Activated CD4-positive, alpha-beta T cell treated with anti-CD3 and anti-CD28 coated beads, Interleukin-2, amount 10 ng/mL, durations not matched to agents 7 days and 5 days (primary cell): ENCODE measurements at places on chromosomes 5 and 9. TPM values are rescaled to one million over a fixed set of nuclear protein-coding genes. Genes with fewer than 3 reads are reported as not detected.

GRCh38 chr5:179533907-179534306 is 16.4 kb upstream of the RUFY1 start:
- no peak for DNase-seq
- peaks cover 4% of the 10 kb centered on the region for H3K36me3 ChIP-seq
- peak overlapping the region; percentile 66 for H3K4me3 ChIP-seq
- H3K27me3 ChIP-seq, result peaks cover 5% of the 10 kb centered on the region
- H3K27ac ChIP-seq, result peak overlapping the region; percentile 84

DNA sequence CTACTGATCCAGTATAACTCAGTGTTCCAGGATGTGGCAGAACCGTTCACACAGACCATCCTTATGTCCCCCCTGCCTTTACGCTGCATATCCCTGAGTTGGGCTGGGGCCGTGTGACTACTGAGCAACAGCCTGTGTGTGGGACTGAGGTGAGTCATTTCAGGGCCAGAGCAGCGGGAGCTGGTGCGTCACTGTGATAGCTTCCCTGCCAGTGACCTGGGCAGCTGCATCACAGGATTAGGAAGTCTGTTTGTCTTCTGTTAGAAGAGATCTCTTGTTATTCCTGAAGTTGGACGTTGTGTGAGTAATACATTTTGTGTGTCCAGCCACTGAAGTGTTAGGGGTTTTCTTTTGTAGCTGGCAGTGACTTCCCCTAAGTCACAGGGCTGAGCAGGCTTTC is 35.6 kb downstream of the TPPP start:
- no peaks in the 10 kb centered on the region for H3K27me3 ChIP-seq
- no peak overlapping the region for H3K27ac ChIP-seq
- DNase-seq, result no peak
- H3K4me1 ChIP-seq, result no peaks in the 10 kb centered on the region
- H3K4me3 ChIP-seq, result no peak overlapping the region

The CD180 gene
- total RNA-seq, result 0.17 TPM

- no peaks in the 10 kb centered on the region for H3K4me1 ChIP-seq
- no peak overlapping the region for H3K27ac ChIP-seq
- no peak for DNase-seq
- no peaks in the 10 kb centered on the region for H3K27me3 ChIP-seq
- no peak overlapping the region for H3K4me3 ChIP-seq
These were observed 23.9 kb upstream of the KDM4C start for GRCh38 chr9:6733831-6734230.

The PRDM9 gene
- not detected for total RNA-seq

- no peak overlapping the region for H3K27ac ChIP-seq
- H3K27me3 ChIP-seq, result no peaks in the 10 kb centered on the region
- no peak for DNase-seq
- H3K36me3 ChIP-seq, result peaks cover 72% of the 10 kb centered on the region
- H3K4me3 ChIP-seq, result no peak overlapping the region
These were observed 29.0 kb downstream of the IRF1 start for GRCh38 chr5:132461569-132462070.

DNA sequence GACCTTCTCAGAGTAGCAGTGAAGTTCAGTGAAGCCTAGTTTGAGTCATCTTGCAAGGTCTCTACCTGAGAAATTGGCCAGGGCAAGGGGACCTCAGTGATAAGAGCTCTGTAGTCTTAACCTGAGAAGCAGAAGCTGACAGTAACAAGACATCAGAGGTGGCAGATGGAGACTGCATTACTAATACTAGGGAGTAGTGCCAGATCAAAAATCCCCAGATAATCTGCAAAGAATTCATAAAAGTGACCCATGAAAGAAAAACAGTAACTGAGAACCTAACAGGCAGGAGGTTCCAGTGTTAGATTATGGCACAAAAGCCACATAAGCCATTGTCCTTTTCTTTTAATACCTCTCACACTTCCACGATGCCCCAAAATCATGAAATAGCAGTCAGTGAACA is 175.5 kb downstream of the MUSK start:
- no peak overlapping the region for H3K27ac ChIP-seq
- H3K4me3 ChIP-seq, result no peak overlapping the region
- DNase-seq, result no peak
- H3K36me3 ChIP-seq, result no peaks in the 10 kb centered on the region
- no peaks in the 10 kb centered on the region for H3K4me1 ChIP-seq

The FBP2 gene
- total RNA-seq, result not detected

GRCh38 chr5:64210866-64211265 is 45.2 kb downstream of the RNF180 start:
- DNase-seq, result no peak
- H3K36me3 ChIP-seq, result no peaks in the 10 kb centered on the region
- no peaks in the 10 kb centered on the region for H3K27me3 ChIP-seq
- no peak overlapping the region for H3K4me3 ChIP-seq
- no peak overlapping the region for H3K27ac ChIP-seq

DNA sequence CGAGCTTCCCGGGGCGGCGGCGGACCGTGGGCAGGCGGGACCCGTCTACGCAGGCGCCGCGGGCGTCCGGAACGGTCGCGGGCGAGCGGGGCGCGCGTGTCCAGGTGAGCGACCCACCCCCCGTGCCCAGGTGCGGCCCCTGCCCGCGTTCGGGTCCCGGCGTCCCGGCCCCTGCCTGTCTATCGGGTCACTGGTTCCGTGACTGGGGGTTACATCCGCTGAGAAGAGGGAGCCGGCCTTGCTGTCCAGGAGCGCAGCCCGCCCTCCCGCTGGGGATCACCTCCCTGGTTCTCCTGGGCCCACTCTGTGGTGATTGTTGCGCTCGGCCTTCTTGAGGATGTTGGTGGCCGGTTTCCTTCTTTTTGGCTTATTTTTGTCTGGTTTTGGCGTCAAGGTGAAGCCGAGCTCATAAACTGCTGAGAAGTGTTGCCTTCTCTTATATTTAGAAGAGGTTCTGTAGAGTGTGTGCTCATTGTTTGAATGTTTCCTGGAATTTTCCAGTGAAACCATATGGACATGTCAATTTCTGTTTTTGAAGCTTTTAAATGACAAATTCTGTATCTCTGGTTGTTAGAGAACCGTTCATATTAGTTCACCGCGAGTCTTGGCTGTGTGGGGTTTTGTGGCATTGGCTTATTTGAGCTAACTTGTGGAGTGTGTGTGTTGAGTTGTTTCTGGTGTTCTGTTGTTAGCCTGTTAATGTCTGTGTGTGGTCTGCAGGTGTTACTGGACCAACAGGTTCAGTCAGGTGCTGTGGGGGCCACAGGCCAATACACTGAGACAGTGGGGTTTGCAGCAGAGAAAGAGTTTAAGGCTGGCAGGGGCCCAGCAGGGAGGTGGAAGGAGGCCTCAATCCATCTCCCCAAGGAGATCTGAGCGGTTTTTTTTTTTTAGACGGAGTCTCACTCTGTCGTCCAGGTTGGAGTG is 621 bp downstream of the CEP72 start:
- H3K27me3 ChIP-seq, result no peaks in the 10 kb centered on the region
- H3K4me3 ChIP-seq, result peak overlapping the region; percentile 90
- peaks cover 42% of the 10 kb centered on the region for H3K4me1 ChIP-seq

DNA sequence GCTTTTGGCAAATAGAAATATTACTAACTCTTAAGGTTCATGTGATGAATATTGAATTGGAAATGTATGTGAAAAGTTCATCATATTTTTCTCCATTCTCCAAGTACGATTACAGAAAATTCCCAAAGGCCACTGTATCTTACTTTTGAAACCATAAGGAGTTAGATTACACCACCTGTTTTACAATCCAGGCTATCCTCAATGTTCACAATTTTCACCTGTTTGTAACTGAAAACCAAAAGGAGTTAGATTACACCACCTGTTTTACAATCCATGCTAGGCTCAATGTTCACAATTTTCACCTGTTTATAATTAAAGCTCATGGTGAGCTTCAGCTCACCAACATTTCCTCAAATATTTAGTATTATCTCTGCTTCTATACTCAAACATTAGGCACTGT is 188.0 kb downstream of the HCN1 start:
- H3K36me3 ChIP-seq, result no peaks in the 10 kb centered on the region
- no peaks in the 10 kb centered on the region for H3K4me1 ChIP-seq
- no peak overlapping the region for H3K27ac ChIP-seq

GRCh38 chr5:127002390-127002789 is 28.0 kb downstream of the MARCHF3 start:
- no peaks in the 10 kb centered on the region for H3K36me3 ChIP-seq
- H3K4me3 ChIP-seq, result no peak overlapping the region
- H3K27me3 ChIP-seq, result no peaks in the 10 kb centered on the region
- no peak overlapping the region for H3K27ac ChIP-seq
- DNase-seq, result no peak
- H3K4me1 ChIP-seq, result no peaks in the 10 kb centered on the region

The GRXCR2 gene
- not detected for total RNA-seq

The SKIC3 gene
- total RNA-seq, result 74.9 TPM

- H3K36me3 ChIP-seq, result no peaks in the 10 kb centered on the region
- no peaks in the 10 kb centered on the region for H3K27me3 ChIP-seq
- no peak overlapping the region for H3K4me3 ChIP-seq
- no peak overlapping the region for H3K27ac ChIP-seq
These were observed 18.6 kb upstream of the TJP2 start for GRCh38 chr9:69155341-69156030.

DNA sequence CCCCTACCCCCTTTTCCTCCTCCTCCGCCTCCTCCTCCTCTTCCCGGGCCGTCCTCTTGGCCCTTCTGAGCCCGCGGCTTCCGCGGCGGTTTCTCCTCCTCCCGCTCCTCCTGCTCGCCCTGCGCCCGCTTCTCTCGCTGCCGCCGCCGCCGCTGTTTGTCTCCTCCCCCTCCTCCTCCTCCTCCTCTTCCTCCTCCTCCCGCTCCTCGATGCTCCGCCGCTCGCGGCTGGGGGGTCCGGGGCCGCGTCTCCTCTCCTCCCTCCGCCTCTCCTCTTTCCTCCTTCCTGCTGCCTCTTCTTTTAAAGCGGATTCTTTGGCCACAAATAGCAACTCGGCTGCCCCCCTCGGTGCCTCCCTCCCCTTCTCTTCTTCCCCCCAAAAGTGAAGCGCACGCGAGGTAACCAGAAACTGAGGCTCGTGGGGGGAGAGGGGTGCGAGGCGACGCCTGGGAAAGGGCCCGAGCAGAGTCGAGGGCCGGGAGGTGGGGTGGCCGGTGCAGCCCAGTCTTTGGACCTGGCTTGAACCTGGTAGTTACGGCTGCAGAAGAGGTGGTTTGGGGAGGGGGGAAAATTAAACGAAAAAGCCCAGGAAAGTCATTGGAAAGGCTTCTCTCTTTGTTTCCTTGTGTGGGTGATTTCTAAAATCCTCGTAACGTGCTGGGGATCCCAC is 1058.5 kb upstream of the DMAC1 start:
- DNase-seq, result peak; percentile 19
- H3K27me3 ChIP-seq, result peaks cover 53% of the 10 kb centered on the region
- peak overlapping the region; percentile 49 for H3K4me3 ChIP-seq
- H3K4me1 ChIP-seq, result no peaks in the 10 kb centered on the region
- no peaks in the 10 kb centered on the region for H3K36me3 ChIP-seq

DNA sequence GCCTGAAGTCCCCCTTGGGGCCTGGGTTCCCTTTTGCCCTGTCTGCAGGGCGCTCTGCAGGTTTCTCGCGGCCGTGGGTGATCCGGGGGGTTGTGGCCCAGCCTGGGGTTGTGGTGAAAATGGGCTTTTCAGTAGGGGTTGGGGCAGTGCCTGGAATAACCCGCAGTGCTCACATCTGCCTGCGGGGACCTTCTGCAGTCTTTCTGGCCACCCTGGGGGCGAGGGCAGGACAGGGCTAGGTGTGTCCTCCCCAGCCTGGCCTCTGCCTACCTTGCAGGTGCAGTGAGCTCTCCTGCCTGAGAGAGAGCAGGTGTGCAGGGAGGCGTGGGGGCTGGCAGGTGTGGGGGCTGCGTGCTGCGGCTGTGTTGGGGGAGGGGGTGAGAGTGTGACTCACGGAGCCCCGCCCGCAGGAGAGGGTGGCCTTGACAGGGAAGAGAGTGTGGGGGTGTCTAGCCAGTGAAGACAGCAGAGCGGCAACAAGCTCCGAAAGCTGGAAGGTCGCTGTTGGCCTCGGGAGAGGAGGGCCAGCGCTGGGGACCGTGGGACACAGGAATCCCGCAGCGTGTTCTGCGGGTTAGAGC is 131.4 kb downstream of the MRPL36 start:
- DNase-seq, result no peak
- H3K27ac ChIP-seq, result no peak overlapping the region
- H3K4me3 ChIP-seq, result no peak overlapping the region
- peaks cover 2% of the 10 kb centered on the region for H3K4me1 ChIP-seq

- no peaks in the 10 kb centered on the region for H3K27me3 ChIP-seq
- no peak overlapping the region for H3K4me3 ChIP-seq
- H3K36me3 ChIP-seq, result peaks cover 6% of the 10 kb centered on the region
- no peaks in the 10 kb centered on the region for H3K4me1 ChIP-seq
- H3K27ac ChIP-seq, result no peak overlapping the region
These were observed 161.9 kb downstream of the ARSB start for GRCh38 chr5:78823196-78823595.

The RBM22 gene
- 61.9 TPM for total RNA-seq

DNA sequence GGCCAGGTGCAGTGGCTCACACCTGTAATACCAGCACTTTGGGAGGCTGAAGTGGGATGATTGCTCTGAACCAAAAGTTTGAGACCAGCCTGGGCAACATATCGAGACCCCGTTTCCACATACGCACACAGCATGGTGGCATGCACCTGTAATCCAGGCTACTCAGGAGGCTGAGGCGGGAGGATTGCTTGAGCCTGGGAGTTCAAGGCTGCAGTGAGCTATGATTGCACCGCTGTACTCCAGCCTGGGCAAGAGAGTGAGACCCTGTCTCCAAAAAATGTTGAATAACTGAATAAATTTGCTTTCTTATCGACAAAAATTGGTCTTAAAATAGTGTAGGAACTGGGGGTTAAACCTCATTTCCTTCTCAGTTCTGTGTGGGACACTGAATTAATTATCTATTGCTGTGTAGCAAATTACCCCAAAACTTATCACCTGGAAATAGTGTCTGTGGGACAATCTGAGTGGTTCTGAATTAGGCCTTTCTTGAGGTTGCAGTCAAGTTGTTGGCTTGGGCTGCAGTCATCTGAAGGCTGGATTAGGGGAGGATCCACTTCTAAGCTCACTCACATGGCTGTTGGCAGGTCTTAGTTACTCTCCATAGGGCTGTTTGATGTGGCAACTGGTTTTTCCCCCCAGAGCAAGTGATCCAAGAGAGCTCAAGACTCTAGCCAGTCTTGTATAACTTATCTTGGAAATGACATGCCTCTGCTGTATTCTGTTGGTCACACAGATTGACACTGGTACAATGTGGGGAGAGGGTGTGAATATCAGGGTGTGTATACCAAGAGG is 2.0 kb downstream of the SNX30 start:
- H3K27me3 ChIP-seq, result no peaks in the 10 kb centered on the region
- peak overlapping the region; percentile 74 for H3K4me3 ChIP-seq
- H3K36me3 ChIP-seq, result peaks cover 1% of the 10 kb centered on the region
- DNase-seq, result no peak
- H3K4me1 ChIP-seq, result peaks cover 74% of the 10 kb centered on the region
- H3K27ac ChIP-seq, result no peak overlapping the region
